ENCODE measurements at places on chromosomes 12 and 14.

DNA sequence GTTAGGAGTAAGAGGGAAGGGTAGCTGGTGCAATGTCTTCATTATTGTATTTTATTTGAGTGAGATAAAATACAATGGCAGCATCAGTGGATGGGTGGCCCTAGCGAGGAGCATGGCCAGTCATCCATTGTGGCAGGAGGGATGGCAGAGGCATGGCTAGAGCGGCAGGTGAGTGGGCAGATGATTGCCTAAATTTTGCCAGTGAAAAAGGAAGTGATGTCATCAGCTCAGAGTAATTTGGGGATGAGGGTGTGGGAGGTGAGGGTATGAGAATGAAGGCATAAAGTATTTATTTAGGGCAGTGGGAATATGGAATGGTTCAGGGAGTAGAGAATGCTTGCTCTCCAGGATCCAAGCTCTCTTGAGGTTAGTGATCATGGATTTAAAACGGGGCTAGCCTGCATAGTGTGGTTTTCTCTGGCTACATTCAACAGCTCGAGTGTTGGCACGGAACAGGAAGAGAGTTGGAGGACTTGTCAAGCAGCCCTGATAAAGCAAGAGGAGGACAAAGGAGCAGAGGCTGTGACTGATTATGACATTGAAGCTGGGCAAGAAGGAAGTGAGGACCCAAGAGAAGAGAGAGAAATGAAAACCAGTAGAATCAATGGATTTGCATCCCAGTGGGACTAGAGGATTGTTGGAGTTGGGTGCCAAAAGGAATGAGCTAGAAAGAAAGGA, 18.7 kb upstream of the SERPINA6 start:
- DNase-seq, result no peak

DNA sequence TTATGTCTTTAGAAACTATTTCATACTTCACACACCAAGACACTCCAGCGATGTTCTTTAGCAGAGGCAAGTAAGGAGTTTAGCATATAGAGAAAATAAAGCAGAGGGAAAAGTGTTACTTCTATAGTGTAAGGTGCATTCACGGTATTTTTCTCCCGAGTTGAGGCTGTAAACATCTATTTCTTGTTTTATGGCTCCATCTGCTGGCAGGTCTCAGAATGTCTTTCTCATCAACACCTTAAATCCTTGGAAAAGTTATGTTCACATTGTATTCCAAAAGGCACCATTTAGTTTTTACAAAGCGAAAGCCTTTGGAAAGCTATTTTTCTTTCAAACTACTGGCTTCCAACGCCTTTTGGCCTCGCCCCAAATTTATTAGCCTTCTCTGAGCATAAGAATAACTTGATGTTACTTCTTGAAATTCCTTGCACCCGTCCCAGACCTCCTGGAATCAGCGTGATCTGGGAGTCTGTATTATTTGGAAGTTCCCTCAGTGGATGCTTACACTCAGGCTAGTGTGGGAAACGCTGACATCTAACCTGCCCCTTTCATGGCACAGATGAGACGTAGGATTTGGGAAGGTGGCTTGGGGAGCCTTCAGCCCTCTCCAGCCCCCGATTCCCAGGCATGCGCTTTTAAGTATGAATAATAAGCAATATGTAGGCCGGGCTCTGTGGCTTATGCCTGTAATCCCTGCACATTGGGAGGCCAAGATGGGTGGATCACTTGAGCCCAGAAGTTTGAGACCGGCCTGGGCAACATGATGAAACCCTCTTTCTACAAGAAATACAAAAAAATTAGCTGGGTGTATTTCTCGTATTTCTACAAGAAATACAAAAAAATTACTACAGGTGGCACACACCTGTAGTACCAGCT, 1.9 kb upstream of the PIWIL1 start:
- DNase-seq, result no peak

DNA sequence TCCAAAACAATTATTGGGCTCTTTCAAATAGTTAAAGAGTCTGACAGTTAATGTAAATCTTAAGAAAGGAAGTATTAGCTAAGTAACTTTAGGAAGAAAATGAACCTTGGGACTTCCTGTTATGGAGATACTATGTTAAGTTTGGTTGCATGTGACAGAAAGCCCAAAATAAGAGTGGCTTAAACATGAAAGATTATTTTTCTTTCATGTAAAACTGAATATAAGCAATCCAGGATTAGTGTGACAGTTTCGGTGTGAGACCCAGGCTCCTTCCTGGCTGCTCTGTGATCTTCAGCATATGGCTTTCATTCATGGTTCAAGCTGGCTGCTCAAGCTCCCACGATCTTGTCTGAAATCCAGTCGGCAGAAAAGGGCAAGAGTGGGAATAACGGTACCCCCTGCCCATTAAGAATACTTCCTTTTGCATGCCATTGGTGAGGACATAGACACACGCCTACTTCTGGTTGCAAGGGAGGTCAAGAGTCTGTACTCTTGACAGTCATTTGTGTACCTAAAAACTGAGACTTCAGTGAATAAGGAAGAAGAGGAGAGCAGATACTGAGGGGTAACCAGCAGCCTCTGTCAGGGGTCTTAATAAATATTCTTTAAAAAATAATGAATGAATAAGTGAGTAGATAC, 2.2 kb upstream of the RPAP3 start:
- DNase-seq, result no peak

- peak; percentile 21 for DNase-seq
These were observed 8.9 kb downstream of the APAF1 start for GRCh38 chr12:98653866-98654493.

DNA sequence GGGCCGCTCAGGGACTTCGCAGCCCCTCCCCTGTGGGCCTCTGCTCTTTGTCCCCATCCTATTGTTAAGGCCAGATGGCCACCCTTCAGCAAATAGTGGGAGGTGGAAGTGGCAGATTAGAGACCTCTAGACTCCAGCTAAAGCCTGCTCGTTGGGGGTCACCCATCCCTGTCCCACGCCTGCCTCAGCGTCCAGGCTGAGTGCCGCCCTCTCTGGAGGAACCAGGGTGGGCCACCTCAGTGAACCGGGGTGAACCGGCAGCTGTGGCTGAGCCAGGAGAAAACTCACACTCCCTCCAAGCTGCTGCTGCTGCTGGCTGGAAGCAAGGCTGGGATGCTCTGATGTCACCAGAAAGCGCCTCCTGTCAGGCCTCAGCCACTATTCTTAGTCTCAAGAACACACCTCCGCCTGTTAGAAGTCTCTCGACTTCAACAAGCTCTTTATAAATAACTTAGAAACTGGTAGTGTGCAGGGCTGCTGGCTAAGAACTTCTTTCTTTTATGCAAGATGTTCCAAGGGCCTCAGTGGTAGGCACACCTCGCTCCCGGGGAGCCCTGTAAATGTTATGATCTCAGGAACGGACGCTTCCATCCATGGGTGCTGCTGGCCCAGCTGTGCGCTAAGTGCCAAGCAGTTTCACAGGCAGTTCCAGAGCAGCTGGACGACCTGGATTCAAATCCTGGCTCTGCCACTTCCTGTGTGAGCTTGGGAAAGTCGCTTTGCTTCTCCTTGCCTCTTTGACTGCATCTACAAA, 19.8 kb upstream of the TESC start:
- no peak for DNase-seq

DNA sequence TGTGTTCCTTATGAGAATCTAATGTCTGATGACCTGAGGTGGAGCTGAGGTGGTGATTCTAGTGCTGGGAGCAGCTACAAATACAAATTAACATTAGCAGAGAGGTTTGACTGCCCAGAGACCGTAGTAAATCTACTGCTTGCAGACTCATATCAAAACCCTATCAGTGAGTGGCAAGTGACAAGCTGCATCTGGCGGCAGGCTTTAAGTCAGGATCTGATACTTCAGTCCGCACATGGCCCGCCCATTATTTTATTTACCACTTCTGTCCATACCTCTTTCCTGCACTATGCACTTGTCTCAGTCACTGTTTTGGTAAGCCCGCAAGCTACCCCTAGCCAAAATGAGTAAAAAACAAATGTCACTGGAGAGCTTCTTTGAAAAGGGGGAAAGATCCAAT, 11.4 kb downstream of the CEP128 start:
- no peak for DNase-seq

DNA sequence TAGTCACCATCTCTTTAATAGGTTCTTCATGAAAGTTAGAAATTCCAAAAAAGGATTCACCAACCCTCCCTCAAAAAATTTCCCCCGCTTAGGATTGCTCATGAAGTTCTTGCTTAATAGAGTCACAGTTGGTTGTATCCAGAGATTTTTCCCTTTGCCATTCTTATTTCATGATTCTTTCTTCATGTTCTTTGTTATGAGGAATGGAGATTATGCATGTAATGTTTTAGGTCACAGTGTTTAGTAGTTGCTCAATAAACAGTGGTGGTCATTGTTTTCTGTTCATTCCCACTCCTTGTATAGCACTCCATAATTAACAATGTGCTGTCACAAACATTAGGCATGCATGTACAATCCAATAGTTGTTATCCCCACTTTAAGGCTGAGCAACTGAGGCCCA, 51.2 kb upstream of the RTRAF start:
- DNase-seq, result no peak

DNA sequence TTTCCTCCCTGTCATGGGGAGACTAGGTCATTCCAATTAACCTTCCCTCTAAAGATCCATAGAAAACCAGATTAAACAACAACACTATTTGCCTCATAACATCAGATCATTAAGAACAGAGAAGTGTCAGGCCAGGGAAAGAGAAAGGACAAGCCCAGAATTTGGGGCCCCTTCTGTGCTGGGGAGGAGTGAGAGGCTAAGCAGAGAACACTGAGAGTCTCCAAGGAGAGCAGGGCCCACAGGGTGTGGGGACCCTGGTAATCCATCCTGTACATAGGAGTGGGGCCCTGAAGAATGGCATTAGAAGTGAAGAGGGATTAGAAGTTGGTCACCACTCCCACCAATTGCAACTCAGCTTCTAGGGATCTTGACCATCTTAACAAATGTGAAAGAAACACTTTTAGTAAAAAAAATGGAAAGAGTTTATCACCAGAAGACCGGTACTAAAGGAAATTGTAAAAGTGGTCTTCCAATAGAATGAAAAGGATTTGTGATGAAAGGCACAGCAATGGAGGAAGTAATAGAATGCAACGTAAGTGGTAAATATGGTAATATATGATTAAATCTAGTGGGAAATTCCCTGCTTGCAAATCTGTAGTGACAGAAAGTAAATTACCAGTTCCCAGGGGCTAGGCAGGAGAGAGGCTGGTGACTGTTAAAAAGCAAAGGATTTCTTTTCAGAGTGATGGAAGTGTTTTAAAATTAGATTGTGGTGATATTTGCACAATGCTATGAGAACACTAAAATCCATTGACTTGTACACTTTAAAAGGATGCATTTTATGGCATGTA, 14.0 kb upstream of the TMTC1 start:
- DNase-seq, result no peak

DNA sequence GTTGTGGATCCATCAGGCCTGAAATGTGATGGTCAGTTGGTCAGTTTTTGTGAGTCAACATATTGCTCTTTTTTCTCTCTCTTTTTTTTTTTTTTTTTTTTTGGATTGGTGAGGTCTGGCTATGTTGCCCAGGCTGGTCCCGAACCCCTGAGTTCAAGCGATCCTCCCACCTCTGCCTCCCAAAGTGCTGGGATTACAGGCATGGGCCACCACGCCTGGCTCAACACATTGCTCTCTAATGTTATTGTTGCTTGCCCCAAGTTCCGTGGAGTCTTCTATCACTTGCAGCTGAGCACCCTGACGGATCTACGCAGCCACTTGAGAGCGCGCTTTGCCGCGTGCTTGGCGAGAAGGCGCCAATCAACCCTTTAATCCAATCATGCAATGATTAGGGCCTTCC, 69.5 kb upstream of the DIO3 start:
- no peak for DNase-seq

GRCh38 chr14:100488057-100488456, 99.2 kb downstream of the BEGAIN start:
- DNase-seq, result no peak

DNA sequence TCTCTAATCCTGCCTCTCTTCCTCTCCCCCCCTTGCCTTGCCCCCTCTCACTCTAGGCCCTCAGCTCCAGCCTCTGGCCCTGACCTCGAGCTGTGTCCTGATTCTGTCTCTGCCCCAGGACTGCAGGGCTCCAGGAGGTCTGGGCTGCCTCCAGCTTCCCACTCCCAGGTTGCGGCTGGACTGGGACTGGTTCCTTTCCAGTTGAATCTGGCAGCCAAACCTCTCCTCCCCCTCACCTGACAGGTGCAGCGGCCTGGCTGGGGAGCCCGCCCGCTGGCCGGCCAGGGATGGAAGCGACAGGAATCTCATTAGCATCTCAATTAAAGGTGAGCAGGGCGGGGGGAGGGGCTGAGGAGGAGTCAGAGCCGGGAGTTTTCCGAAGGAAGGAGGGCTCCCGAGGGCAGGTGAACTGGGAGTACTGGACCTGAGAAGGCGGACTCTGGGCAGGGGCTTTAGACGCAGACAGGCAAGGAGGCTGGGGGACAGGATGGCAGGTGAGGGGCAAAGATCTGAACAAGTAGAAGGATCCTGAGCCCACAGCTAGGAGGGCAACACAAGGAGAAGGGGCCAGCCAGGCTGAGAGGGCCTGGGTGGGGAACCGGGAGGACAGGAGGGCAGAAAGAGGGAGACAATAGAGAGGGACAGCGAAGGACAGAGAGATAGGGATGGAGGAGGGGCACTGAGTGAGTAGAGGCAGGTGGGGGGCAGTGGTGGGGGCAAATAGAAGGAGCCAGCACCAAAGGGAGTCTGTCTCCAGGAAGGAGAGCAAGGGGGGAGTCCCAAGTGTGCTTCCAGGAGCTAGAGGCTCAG, at the start of gene SCNN1A:
Gene SCNN1A (minus strand): TSS at position 295 of the 810 bp plus-strand sequence. CDS start 780 bp downstream, outside the sequence.
- DNase-seq, result peak; percentile 41

- no peak for DNase-seq
These were observed 54.1 kb upstream of the GPR68 start for GRCh38 chr14:91298576-91298975.

- no peak for DNase-seq
These were observed 19.7 kb downstream of the PGAM5 start for GRCh38 chr12:132730353-132730752.

DNA sequence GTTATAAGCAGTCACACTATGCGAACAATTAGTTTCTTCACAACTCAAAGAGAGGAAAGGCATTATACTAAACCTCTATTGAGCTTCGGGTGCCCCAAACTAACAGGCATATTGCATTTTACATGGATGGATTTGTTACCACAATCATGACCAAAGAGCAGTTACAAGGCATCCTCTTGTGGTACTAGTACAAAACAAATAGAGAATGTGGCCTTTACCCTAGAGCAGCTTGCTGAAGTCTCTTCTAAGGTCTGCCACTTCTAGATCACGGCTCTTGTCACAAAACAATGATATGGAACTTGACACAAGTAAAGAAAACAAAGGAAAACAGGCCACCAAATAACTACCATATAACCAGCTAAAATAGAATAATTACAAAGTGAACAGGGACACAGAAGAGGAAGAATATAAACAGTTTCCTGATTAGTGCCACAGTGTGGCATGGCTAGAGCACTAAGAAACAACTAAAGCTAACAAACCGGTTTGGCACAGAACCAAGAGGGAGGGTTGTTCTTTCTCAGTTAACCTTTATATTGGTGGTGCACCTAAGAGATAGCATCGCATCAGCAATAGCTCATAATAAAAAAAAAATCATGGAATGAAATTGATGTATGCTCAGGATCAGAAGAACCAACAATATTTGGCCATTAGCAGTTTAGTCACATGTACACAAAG, 209.7 kb upstream of the ATP2B1 start:
- no peak for DNase-seq

GRCh38 chr14:78508023-78508422, 337.9 kb downstream of the NRXN3 start:
- no peak for DNase-seq

GRCh38 chr14:99630202-99630601, 14.7 kb upstream of the HHIPL1 start:
- no peak for DNase-seq

Measured in NCI-H187 treated with DMSO at 0.1 percent for 48 hours (cell line).